ENCODE measurements at places on chromosomes 13 and 19.

DNA sequence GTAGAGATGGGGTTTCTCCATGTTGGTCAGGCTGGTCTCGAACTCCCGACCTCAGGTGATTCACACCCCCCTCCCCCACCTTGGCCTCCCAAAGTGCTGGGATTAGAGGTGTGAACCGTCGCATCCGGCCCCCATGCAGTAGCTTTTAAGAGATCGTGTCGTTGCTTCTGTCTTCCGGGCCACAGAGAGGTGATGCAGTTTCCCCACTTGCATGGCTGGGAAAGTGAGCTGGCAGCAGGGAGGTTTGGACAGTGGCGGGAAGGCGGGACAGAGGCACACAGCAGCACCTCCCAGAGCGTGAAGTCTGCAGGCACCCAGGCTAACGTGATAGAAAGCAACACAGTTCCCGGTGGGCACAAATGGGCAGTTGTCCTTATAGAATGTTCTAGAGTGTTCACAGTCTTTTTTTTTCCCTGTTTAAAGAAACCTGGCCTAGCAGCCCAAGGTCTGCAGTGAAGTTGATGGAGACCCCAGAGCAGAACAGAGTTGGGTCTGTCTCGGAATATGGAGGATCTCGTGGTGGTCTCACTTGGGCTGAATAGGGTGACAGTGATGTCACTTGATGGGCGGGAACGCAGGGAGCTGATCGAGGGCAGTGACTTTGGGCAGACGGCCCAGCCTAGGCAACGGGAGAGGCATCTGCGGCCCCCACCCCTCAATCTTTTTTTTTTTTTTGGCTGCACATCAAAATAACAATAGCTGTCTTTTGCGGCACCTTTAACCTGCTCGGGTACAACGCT lies 4.9 kb downstream of the UHRF1 start:
- DNase-seq, result peak; percentile 47

GRCh38 chr19:28746478-28746877 lies 466.5 kb downstream of the UQCRFS1 start:
- no peak for DNase-seq

DNA sequence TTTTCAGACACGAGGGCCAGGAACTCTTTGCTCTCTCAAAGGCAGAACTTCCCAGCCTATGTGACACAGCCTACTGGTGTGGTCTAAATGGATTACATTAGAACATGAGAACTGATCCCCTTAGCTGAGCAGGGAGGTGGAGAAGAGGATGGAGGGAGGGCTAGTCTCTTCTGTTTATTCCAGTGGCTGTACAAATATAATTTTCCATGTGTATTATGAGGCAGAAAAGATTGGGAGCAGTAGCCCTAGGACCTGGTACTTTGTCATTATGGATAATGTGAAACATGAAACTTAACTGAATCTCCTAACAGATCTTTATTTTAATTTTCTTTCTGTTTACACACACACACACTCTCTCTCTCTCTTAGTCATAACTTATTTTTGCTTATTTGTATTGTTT lies 82.1 kb downstream of the WDFY2 start:
- no peak for DNase-seq

DNA sequence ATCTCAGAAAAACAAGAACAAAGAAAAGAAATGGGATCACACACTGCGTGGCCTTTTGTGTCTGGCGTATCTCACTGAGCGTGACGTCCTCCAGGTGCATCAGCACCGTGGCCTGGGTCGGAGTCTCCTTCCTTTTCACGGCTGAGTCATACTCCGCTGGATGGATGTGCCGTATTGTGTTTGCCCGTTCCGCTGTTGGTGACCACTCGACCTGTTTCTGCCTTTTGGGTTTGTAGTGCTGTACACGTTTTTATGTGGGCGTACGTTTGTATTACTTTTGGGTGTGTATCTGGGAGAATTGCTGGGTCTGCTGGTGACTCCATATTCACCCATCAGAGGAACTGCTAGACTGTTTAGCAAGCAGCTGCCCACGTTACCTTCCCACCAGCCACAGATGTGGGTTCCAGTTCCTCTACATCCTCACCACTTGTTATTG lies 11.4 kb downstream of the ARID3A start:
- no peak for DNase-seq

DNA sequence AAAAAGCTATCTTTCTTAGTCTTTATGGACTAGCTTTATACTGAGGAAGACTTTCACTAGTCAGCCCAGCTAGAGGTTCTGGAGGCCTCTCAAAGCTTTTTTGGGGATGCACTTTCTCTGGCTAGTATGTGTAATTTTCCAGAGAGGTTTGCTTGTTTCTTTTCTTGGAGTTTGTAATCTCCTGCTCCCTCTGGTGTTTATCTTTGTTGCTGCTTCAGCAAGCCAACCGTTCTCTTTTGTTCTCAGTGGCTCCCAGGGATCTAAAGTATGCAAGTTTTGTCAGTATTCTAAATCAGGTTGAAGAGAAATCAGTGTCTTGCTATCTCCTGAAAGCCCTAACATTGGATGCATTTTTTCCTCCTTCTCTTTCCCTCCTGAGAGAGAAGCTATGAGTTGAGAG lies 121.1 kb upstream of the MYO16 start:
- no peak for DNase-seq

GRCh38 chr13:37608750-37609339 lies 10.3 kb upstream of the POSTN start:
- DNase-seq, result no peak

DNA sequence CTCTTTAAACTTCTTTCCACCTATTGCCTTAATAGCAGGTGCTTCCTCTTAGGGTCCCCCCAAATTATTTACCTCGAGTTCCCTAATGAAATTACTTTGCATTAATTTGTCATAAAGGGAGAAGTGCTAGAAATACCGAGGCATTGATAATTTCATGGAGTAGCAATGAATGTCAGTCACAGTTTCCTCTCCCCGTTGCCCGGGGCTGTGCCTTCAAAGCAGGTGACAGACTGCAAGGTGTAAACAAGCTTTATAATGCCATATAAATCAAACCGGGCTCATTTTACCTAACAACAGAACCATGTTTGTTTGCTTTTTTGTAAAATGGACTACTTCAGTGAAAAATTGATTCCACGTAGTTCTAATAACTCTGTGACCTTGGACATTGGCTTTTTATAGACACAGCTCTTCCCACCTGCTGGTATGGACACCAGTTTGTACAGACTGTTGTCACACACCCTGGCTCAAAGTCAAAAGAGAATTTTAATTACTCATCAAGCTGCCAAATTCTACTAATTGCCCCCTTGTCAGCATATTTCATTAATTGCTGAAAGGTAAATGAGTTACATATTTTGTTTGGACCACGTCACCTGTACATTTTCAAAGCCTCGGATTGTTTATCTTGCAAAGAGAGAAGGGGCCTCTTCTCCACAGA lies 171.1 kb downstream of the STK24 start:
- no peak for DNase-seq

DNA sequence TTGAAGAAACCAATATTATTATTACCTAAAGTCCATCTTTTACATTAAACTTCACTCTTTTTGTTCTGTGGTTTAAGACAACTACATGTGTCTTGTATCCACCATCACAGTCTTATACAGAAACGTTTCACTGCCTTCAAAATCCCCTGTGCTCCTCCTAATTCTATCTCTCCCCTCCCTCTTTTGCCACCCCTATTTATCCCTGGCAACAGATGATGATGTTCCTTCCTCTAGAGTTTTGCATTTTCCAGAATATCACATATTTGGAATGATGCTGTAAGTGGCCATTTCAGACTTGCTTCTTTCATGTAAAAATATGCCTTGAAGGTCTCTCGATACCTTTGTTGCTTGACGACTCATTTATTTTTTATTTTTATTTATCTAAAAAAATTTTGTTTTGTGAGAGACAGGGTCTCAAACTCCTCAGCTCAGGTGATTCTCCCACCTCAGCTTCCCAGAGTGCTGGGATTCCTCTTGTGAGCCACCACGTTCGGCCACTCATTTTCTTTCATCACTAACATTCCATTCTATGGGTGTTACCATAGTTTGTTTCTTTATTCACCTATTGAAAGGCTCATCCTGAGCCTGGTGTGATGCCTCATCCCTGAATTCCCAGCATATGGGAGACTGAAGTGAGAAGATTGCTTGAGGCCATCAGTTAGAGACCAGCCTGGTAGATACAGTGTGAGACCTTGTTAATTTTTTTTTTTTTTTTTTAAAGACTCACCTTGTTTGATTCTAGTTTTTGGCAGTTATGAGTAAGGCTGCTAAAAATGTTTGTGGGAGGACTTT lies 8.4 kb downstream of the ZNF763 start:
- no peak for DNase-seq

GRCh38 chr19:5480427-5480836 lies 25.2 kb downstream of the ZNRF4 start:
- DNase-seq, result peak; percentile 42

GRCh38 chr19:33022472-33023116 lies 42.1 kb downstream of the RHPN2 start:
- no peak for DNase-seq

- DNase-seq, result no peak
Observed at GRCh38 chr13:75929076-75929475, 292.9 kb downstream of the LMO7 start.

GRCh38 chr19:45527731-45528130 lies 20.5 kb downstream of the VASP start:
- DNase-seq, result no peak

DNA sequence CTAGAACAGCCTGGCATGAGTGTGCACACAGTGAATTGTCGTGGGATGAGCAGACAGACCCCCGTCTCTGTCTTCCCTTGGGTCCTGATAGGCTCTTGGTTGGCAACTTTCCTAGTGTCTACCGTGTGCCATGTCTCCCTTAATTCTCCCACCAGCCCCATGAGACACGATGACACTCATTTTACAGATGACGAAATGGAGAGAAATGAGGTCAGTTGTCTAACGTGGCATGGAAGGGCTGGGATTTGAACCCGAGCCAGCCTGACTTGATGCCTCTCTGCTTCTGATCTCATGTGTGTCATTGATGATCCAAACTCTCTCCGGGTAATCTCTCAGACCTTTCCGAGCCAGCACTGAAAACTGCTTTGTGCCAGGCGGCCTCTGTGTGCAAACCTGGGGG lies 8.4 kb upstream of the KLK14 start:
- no peak for DNase-seq

DNA sequence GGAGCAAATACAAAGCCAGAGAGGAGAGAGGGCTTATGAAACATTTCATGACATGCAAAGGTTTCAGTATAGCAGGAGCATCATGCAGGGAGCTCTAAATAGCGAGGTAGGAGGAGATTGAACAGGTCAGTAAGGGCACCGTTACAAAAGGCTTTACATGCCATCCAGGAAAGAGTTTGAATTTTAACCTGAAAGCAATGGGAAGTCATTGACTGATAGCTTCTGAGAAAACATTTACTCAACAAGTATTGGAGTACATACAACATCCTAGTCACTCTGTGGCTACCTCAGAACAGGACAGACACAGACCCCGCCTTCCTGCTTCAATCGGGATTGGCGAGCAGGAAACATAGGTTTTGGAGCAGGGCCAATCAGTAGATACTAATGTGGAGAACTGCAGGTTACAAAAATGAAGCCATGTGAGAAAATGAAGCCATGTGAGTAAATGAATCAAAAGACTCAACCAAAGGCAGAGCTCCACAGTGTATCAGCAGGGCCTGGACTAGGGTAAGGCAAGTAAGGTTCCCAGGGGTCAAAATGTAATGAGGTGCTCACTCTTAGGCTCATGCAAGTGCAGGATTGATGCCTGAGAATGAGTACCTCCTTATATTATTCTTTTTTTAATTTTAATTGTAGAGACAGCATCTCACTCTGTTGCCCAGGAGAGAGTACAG lies 46.8 kb upstream of the FNDC3A start:
- no peak for DNase-seq

GRCh38 chr13:99953138-99953755 lies 18.3 kb downstream of the ZIC5 start:
- DNase-seq, result no peak

- DNase-seq, result no peak
Observed at GRCh38 chr19:17765069-17765618, 13.9 kb downstream of the FCHO1 start.

GRCh38 chr19:33132425-33132824 lies 511 bp downstream of the WDR88 start:
- no peak for DNase-seq

GRCh38 chr19:4980838-4981680 lies 12.1 kb downstream of the KDM4B start:
- DNase-seq, result no peak

DNA sequence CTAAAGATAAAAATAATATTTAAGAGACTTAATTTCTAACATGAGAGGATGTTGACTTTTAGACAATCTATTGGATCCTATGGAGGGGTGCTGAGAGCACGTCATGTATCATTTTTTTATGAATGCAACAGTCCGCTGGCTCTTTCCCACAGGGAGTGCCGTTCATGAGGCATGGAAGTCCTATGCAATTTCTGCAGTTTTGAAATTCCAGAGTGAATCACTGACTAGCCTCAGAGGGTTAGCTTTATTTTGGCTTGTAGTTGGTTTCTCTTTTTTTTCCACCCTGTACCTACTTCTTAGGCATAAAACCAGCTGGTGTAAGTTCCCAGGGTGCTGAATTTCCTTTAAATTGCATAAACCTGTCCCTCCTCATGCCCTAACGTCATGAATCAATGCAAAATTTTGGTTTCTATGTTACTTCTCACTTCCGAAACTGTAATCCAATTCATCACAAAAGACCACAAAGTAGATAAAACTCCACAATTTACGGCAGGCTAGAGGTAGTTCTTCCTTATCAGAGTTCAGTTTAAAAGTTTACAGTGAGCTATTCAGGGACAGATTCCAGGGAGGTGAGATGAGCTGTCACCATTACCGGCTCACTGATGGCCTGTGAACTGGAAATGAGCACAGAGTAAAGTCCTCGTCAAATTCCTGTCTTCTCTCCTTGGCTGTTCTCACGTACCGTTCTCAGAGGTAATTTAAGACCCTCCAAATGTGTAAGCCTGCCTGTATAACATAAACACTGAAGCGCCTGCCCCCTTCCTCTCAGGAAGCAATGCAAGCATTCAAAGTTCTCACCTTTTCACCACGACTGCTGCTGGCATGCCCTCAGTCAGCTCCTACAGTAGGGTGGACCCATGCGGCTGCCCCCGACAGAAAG lies 216.6 kb upstream of the SLC10A2 start:
- no peak for DNase-seq

DNA sequence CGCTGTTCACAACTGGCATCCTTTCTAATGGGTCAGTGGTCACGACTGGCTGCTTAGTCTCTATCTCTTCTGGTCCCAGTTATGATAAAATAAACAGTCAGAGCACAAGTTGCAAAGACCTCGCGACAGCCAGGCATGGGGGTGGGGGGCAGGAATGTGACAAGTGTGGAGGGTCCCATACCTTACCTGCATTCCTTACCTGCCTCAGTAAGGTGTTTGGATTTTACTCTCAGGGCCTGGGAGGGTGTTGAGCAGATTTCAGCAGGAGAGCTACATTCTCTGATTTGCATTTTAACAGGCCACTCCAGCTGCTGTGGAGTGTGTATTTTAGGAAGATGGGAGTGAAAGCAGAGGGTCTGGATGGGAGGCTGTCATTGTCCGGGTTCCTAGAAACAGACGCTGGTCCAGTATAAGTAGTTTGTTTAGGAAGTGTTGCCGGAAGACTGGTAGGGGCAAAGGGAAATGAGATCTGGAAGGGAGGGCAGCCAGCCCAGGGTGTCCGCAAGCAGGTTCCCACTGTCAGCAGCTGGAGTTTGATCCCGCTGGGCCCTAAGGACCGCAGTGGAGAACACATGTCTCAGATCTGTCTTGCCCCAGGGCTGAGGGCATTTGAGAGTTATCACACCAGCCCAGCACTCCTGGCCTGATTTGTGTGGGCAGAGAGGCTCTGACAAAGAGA lies 920.0 kb downstream of the UQCRFS1 start:
- DNase-seq, result no peak
